ENCODE measurements at places on chromosomes 2 and 18. TPM values are rescaled to one million over a fixed set of nuclear protein-coding genes. Genes with fewer than 3 reads are reported as not detected.

Gene TEX44
- not detected for total RNA-seq

Gene POMC
- total RNA-seq = not detected

Gene EFR3B
- total RNA-seq = 2.4 TPM

Gene NGEF
- total RNA-seq = not detected

Gene TRIB2
- total RNA-seq = 40.5 TPM

Measured in chondrocyte (in vitro differentiated cells).